ENCODE measurements at places on chromosomes 6 and 20.

DNA sequence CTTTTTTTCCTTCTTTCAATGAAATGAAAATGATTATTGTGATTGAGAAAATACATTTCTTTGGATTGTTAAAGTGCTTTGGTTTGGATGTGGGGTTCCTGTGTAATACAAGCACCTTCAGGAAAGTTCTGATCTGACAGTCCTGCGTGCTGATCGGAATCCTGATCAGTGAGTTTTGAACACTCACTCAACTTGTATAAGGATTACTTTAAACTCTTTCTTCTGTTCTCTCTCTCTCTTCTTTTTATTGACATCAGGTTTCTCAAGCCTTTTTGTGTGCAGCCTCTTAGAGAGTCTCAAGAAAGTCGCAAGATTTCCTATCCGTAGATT is 710 bp downstream of the TINAG start:
- DNase-seq: no peak

- DNase-seq: no peak
Observed at GRCh38 chr6:114651611-114652010, 308.8 kb upstream of the HS3ST5 start.

DNA sequence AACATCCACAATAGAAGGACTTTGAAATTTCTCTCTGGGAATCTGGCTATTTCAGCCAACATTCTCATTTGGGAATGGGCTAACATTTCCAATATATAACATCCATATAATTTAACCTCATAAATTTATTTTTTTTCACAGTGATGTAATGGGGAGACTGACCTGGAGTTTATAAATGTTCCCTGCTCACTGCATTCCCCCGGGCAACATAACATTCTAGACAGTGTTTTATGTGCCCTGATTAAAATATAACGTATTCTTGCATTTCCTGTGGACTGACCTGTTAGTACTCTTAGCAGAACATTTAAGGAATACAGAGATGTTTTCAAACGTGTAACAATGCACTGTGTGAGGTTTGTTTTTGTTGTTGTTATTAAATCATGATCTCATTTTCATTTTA is 20.9 kb downstream of the TSHZ2 start:
- no peak for DNase-seq

GRCh38 chr20:21235484-21236445 is 67.4 kb upstream of the XRN2 start:
- DNase-seq: peak; percentile 44

DNA sequence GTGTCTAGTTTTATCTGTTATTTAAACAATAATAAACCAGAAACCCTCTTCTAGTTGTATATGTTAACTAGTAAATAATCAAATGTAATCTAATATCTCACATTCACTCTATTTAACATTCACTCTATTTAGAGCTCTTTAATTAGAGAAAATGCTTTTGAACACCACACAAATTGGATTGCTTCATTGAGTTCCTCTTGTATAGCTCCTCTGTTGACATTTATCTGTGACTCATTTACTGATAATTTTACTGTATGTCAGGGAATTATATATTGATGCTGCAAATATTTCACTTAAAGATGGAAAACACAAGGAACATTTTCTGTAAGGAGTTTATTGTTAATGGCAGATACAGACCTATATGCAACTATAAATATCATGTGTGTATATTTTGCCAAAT is 594.6 kb downstream of the COL12A1 start:
- no peak for DNase-seq

DNA sequence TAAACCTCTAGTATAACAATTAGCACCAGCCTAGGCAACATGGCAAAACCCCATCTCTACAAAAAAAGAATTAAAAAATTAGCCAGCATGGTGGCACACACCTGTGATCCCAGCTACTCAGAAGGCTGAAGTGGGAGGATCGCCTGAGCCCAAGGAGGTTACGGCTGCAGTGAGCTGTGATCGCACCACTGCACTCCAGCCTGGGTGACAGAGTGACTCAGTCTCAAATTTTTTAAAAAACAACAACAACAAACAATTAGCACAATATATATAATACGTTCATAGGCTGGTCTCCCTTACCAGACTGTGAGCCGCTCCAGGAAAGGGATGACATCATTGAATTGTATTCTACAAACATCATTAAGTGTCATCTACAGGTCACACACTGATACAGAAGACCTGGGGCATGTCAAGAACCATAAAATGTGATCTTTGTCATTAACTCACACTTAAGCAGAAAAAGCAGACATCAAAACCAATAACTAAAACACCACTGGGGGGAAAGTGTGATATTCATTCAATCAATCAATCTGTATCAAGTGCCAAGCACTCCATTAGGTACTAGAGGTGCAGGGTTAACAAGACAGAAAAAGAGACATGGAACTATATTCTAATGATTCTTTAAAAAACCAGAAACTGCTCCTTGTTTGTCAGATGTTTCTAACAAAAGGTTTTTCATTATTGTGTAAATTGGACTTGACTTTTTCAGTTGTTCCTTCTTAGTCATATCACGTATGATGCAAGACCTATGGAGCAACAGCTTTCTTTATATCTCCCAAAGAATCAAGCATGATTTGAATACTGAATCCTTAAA is 17.8 kb downstream of the MAP3K5 start:
- DNase-seq: no peak

DNA sequence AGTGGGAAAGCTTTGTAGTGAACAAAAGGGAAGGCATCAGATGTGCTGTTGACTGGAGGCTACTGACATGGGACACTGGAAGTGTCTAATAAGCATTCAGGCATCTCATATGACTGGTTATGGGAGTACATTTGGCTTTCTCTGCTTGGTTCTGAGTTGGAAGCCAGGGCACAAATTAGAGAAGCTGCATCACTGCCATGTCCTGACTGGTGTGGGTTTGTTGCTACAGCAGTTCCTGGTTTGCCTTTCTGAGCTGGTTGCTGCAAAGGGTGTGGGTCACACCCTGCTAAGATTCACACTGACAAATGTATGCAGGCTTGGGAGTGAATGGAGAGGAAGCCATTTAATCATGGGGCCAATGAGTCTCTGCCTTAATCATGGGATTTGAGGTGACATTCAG is 36.2 kb upstream of the NANP start:
- DNase-seq: no peak

GRCh38 chr6:26089272-26089671 is 2.0 kb downstream of the HFE start:
- DNase-seq: no peak

- no peak for DNase-seq
Observed at GRCh38 chr6:6836609-6837406, 248.3 kb downstream of the LY86 start.

- no peak for DNase-seq
Observed at GRCh38 chr20:23632711-23633573, 4.8 kb downstream of the CST3 start.

DNA sequence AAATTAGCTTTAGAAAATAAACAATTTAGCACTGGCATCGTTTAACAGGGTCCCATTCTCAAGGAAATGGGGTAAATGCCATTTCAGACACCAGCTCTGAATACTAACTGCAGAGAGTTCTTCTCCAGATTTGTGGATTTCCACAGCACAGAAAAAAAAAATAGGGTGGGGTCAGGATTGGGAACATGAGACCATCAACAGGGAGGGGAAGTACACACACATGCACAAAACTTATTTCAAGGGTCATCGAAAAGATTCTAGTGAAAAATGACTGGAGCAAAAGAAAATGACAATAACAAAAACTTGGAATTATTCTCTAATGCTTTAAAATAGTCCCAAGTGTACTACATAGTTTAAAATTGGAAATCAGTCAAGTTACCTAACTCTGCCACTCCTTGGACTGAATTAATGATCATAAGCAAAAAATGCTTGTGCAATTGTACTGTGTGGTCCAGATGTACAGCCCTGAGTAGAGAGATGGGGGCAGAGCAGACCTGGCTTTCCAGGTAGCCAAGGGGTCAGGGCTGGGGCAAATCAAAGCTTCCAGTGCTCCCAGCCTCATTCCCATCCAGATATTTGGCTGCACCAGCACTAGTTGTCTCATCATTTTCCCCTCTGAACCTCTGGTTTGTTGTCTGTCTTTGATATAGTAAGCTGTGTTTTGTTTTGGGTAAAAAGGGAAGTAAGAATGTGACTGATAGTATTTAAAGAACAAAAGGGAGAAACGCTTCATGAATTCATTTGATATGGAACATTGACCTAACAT is 152.4 kb downstream of the SOBP start:
- DNase-seq: no peak

All from WERI-Rb-1 (cell line).